ENCODE measurements at places on chromosomes 5 and 9. TPM values are rescaled to one million over a fixed set of nuclear protein-coding genes. Genes with fewer than 3 reads are reported as not detected.
A peak's percentile ranks its signal among the peaks of the same experiment; 100 is the strongest.

GRCh38 chr5:172626031-172626581, 15.0 kb upstream of the NEURL1B start:
- H3K27me3 ChIP-seq, result no peaks in the 10 kb centered on the region
- no peaks in the 10 kb centered on the region for H3K36me3 ChIP-seq
- H3K4me3 ChIP-seq, result no peak overlapping the region
- H3K27ac ChIP-seq, result no peak overlapping the region
- DNase-seq, result no peak
- no peaks in the 10 kb centered on the region for H3K4me1 ChIP-seq

GRCh38 chr9:134210908-134211810, 46.8 kb upstream of the RNU6ATAC start:
- no peak overlapping the region for H3K4me3 ChIP-seq
- no peaks in the 10 kb centered on the region for H3K36me3 ChIP-seq
- DNase-seq, result no peak
- no peaks in the 10 kb centered on the region for H3K4me1 ChIP-seq
- H3K27me3 ChIP-seq, result no peaks in the 10 kb centered on the region

GRCh38 chr9:72315089-72315509, 49.9 kb downstream of the ZFAND5 start:
- no peak for DNase-seq
- H3K27ac ChIP-seq, result no peak overlapping the region
- H3K27me3 ChIP-seq, result no peaks in the 10 kb centered on the region

- H3K4me1 ChIP-seq, result no peaks in the 10 kb centered on the region
- H3K36me3 ChIP-seq, result no peaks in the 10 kb centered on the region
- H3K4me3 ChIP-seq, result no peak overlapping the region
- DNase-seq, result no peak
- H3K27ac ChIP-seq, result no peak overlapping the region
Measured at GRCh38 chr5:142215915-142216681, 107.5 kb downstream of the NDFIP1 start.

GRCh38 chr5:116872986-116873385, 298.4 kb upstream of the SEMA6A start:
- DNase-seq, result no peak
- no peaks in the 10 kb centered on the region for H3K27me3 ChIP-seq
- no peaks in the 10 kb centered on the region for H3K4me1 ChIP-seq
- H3K36me3 ChIP-seq, result no peaks in the 10 kb centered on the region
- H3K4me3 ChIP-seq, result no peak overlapping the region

DNA sequence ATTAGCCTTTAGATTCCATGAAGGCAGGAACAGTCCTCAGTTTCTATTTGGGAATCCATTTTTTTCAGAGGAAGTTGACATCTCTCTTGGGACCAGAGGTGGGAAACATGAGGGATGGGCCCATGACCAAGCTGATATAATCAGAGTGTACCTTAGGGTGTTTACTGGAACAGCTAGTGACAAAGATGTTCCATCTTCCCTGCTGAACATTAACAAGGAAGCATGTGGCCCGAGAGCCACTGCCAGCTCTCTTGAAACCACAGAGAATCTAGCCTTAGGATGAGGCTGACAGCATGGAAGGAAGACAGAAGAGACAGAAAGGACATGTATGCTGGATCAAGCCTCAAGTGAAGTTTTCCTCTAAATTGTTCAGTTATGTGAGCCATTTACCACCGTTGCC, 16.0 kb downstream of the AQP3 start:
- no peaks in the 10 kb centered on the region for H3K4me1 ChIP-seq
- DNase-seq, result no peak
- no peak overlapping the region for H3K27ac ChIP-seq
- no peaks in the 10 kb centered on the region for H3K27me3 ChIP-seq

GRCh38 chr5:156326718-156327259, at the start of gene SGCD:
SGCD (plus strand) TSS chr5:156327164.
- no peaks in the 10 kb centered on the region for H3K4me1 ChIP-seq
- no peaks in the 10 kb centered on the region for H3K36me3 ChIP-seq
- no peak for DNase-seq
- H3K4me3 ChIP-seq, result no peak within 1 kb of the TSS

DNA sequence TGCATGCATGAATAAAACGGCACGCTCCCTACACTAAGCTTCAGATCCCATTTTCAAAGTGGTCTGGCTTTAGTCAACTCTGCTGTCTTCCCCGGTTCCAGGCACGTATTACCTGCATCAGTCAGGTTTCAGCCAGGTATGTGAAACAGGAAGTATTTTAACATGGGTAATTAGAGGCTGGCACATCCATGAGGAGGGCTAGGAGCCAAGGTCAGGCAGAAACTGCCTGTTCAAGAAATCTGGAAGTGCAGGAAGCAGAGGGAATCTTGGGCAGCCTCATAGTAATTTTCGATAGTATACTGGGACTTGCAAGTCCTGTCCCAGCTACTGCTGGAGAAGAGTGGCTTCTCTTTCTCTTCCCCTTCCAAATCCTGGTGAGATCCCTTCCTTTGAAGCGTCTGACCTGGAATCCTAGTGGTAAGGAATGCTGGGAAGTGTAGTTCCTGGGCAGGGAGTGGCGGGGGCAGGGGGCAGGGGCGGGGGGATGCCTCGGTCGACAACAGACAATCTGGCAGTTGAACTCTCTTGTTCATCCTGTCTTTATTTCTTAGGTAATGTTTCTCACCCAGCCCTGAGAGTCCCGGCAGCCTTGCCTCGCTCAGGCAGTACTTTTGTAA, 403.1 kb downstream of the TLE4 start:
- no peak overlapping the region for H3K27ac ChIP-seq
- no peaks in the 10 kb centered on the region for H3K36me3 ChIP-seq
- H3K27me3 ChIP-seq, result no peaks in the 10 kb centered on the region

- no peak overlapping the region for H3K27ac ChIP-seq
- H3K36me3 ChIP-seq, result no peaks in the 10 kb centered on the region
- H3K4me3 ChIP-seq, result no peak overlapping the region
- H3K4me1 ChIP-seq, result no peaks in the 10 kb centered on the region
- no peak for DNase-seq
Measured at GRCh38 chr5:124599028-124599973, 147.1 kb downstream of the ZNF608 start.

DNA sequence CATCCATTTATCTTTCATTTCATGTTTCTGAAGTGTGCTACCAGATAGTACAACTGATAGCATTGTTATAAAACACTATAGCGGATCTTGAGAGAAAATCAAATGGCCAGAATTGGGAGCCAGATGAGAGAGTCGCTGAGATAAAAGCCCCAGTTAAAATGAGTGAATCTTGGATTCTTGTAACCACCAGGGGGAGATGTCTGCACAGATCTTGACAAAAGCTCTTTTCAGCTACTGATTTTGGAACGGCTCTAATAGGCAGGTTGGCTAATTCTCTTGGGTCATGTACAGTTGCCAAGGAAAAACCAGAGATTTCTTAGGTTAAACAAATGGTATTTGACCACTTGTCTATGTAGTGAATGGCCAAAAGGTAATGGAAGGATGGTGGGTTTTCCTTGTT, 21.7 kb downstream of the F2RL2 start:
- no peak overlapping the region for H3K4me3 ChIP-seq
- H3K27me3 ChIP-seq, result no peaks in the 10 kb centered on the region
- DNase-seq, result peak; percentile 35
- no peak overlapping the region for H3K27ac ChIP-seq
- H3K4me1 ChIP-seq, result no peaks in the 10 kb centered on the region

DNA sequence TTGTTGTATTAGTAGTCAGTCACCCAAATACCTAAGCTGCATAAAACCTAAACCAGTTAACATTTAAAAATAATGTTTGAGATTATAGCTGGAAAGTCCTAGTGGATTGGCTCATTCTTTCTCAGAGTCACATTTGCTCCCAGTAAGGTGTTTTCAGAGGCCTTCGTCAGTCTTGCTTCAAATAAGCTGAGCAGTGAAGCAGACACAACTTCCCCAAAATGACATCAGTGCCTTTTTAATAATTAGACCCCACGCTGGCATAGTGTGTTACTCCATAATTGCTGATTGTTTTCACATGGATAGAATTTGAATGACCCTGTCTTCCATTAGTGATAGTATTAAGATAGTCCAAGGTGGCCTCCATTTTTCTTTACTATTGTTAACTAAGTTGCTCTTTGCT, 245.8 kb downstream of the PJA2 start:
- no peak for DNase-seq
- H3K36me3 ChIP-seq, result no peaks in the 10 kb centered on the region
- H3K4me1 ChIP-seq, result no peaks in the 10 kb centered on the region
- H3K27ac ChIP-seq, result no peak overlapping the region
- no peaks in the 10 kb centered on the region for H3K27me3 ChIP-seq

- H3K27ac ChIP-seq, result no peak overlapping the region
- H3K4me3 ChIP-seq, result no peak overlapping the region
- no peak for DNase-seq
- H3K27me3 ChIP-seq, result no peaks in the 10 kb centered on the region
Measured at GRCh38 chr5:157130925-157131324, 11.7 kb downstream of the MED7 start.

DNA sequence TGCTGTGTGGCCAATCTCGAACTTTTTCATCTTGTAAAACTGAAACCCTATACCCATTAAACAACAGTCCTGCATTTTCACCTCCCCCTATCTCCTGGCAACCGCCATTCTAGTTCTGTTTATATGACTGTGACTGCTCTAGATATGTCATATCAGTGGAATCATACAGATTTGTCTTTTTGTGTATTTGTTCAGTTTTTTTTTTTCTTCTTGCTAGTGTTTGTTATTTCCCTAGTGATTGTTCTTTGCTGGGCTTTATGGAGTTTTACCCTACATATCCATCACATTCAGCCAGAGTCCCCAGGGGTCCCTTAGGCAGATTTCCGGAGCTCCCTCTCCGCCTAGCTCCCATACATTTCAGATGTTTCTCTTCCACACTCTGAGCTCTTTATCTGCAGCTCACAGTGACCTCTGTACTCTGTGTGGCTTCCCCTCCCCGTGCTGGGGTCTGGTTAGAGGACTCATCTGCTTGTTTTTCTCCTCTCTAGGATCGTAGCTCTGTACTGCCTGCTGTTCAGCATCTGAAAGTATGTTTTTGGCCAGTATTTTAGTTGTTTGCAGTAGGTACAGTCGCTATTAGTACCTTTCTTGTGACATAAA, 25.1 kb upstream of the CARTPT start:
- no peak overlapping the region for H3K4me3 ChIP-seq
- DNase-seq, result no peak
- no peaks in the 10 kb centered on the region for H3K36me3 ChIP-seq
- no peak overlapping the region for H3K27ac ChIP-seq

GRCh38 chr9:105290954-105291353, 46.5 kb downstream of the SLC44A1 start:
- H3K4me1 ChIP-seq, result peaks cover 4% of the 10 kb centered on the region
- no peak overlapping the region for H3K27ac ChIP-seq
- no peaks in the 10 kb centered on the region for H3K36me3 ChIP-seq

DNA sequence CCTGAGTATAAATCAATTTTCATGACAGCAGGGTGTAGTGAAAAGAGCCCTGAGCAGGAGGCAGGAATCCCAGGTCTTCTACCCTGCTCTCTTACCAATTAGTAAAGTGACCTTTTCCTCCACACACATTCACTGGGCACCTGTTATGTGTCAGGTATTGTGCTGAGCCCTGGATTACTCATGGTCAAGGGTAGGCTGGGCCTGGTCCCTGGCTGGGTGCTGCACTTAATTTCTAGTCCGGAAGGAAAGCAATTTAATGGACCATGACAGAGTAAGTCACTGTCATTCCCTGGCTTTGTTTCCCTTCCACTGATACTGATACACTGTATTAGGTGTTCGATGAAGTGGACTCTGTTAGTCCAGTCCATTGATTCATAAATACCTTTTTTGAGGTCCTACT, 29.1 kb upstream of the BRINP1 start:
- no peak overlapping the region for H3K27ac ChIP-seq
- DNase-seq, result no peak

DNA sequence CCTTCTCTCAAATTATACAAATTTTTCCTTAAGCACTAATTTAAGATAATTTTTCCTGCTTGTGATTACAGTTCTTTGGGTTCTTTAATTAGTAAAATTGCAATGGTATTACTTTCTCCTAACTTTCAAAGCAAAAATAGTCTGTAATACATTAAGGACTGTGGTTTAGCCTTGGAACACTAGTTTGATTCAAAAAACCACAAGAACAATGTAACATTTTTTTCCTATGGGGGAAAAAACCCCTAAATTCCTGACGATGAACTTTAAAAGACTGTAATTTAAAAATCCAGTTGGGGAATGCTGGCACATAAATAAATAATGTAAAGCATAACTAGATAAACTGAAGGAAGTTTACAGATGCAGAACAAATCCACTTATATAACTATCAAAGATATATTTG, 65.3 kb downstream of the CDC14B start:
- H3K4me1 ChIP-seq, result no peaks in the 10 kb centered on the region
- no peaks in the 10 kb centered on the region for H3K36me3 ChIP-seq
- H3K4me3 ChIP-seq, result no peak overlapping the region
- H3K27ac ChIP-seq, result no peak overlapping the region
- no peak for DNase-seq

DNA sequence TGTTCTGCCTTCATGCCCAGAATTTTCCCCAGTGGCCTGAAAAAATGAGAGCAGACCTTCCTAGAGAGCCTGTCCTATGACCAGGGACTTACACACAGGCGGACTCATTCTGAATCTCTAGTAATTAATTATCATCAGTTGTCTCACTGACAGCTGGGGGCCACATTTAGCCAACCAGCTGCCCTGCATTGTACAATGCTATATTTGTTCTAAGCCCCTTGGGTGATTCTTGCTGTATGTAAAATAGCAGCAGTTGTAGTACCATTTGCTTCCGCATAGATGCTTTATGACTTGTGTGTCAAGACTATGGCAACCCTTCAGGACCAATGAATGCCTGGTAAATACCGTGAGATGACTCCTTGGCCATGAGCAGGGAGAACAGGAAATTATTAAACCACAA, 415.4 kb upstream of the SEMA6A start:
- H3K4me3 ChIP-seq, result no peak overlapping the region
- DNase-seq, result no peak
- no peaks in the 10 kb centered on the region for H3K4me1 ChIP-seq
- H3K27ac ChIP-seq, result no peak overlapping the region

- no peak overlapping the region for H3K27ac ChIP-seq
- H3K36me3 ChIP-seq, result no peaks in the 10 kb centered on the region
- no peak overlapping the region for H3K4me3 ChIP-seq
- DNase-seq, result no peak
Measured at GRCh38 chr5:171596391-171596878, 177.0 kb downstream of the FGF18 start.

DNA sequence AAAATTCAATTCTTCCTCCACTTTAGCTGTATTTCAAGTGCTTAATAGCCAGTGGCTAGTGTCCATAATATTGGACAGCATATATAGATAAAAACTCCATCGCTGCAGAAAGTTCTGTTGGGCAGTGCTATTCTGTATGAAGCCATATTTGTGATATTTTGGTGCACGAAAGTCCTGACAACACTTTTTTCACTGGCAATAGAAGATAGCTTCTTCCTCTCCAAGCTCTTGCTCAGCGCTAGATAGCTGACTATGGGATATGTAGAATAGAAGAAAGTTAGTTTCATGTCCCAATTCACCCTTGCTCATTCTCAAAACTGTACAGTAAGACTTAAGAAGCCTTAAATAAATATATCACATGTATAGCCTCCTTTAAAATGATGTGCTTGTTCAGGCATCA, 269.9 kb downstream of the TLR4 start:
- no peak overlapping the region for H3K27ac ChIP-seq
- no peak for DNase-seq
- no peaks in the 10 kb centered on the region for H3K4me1 ChIP-seq
- H3K36me3 ChIP-seq, result no peaks in the 10 kb centered on the region
- H3K4me3 ChIP-seq, result no peak overlapping the region

Gene LPAR1
- polyA plus RNA-seq, result not detected

Gene TBC1D13
- 18.6 TPM for polyA plus RNA-seq

Gene KLF9
- polyA plus RNA-seq, result 3.5 TPM

Gene SH2D3C
- 20.9 TPM for polyA plus RNA-seq

Gene FBLL1
- not detected for polyA plus RNA-seq

Gene ZFP2
- 0.49 TPM for polyA plus RNA-seq

Gene WHRN
- polyA plus RNA-seq, result not detected

Gene GALNT10
- 6.2 TPM for polyA plus RNA-seq

Gene PCA3
- not detected for polyA plus RNA-seq

Gene CDX1
- polyA plus RNA-seq, result not detected

Gene PCDHGB1
- polyA plus RNA-seq, result not detected

Data from naive thymus-derived CD4-positive, alpha-beta T cell (primary cell).